ENCODE measurements at places on chromosomes 6 and 20.

DNA sequence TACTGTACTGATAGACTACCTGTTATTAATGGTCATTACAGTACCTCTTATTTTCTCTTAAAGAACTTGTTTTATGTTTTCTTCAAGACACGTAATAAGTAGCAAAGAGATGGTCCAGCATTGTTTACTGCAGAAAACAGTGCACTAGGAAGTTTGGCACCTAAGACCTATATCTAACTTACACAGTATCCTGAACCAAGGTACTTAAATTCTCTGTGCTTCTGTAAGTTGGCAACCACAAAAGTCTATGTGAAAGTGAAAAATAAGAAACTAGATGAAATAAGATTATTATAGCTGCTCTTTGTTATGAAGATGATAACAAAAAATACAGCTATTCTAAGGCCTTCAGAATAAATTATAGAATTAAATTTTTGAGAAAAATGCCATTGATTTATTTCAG is 411.7 kb upstream of the SOX4 start:
- DNase-seq: no peak

- no peak for DNase-seq
Measured at GRCh38 chr6:161111261-161111660, 119.7 kb downstream of the MAP3K4 start.

GRCh38 chr6:126926926-126927325 is 191.5 kb upstream of the RSPO3 start:
- DNase-seq: no peak

DNA sequence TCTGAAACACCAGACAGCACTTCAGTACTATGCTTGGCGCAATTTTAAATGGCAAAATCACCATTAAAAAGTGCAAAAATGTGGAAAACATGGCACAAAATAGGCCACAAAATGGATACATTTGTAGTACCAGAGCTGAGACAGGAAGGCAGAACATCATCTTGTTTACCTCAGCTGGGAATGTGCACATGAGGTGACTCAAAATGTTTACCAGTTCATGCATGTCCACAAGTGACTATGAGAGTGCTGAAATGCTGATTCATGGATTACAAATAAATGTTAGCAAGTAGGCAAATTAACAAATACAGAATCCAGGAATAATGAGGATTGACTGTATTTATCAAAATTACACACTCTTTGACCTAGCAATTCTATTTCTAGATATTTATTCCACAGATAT is 201.6 kb downstream of the ISM1 start:
- no peak for DNase-seq

DNA sequence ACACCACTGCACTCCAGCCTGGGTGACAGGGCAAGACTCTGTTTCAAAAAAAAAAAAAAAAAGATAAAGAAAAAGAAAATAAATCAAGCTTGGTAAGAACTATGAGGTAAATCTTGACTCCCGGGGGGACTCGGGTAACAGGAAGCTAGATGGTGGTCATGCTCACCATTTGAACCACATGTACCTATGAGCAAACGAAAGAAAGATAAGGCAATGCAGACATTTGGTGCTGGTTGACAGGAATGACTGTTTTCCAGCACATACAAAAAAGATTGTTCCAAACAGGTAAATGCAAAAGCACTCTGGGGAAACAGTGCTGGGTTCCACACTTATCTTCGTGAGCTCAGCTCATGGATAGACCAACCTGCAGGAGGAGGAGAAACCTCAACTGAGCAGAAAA is 22.8 kb upstream of the PTPN1 start:
- no peak for DNase-seq

DNA sequence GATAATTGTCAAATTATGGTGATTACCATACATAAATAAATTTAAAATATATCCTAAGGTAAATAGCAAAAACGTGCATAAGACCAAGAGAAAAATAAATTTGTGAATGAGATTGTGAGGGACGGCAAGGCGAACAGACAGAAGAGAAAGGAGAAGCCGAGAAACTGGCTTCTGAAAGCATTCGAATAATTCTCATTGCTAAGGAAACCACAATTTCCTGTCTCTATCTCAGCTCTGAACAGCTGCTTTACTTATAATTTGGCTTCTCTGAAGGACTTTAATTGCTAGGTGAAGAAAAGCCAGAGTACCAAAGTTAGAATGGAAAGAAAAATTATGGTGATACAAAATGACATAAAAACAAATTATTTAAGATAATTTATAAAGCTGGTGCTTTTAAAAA is 79.0 kb upstream of the RGS17 start:
- DNase-seq: no peak

GRCh38 chr20:37797669-37798175 is 103.9 kb downstream of the CTNNBL1 start:
- DNase-seq: no peak
